Stimulated activated CD8-positive, alpha-beta memory T cell treated with anti-CD3 and anti-CD28 coated beads, Interleukin-4, amount 100 ng/mL, for 24 hours (primary cell): ENCODE measurements at places on chromosomes 12 and 14.

GRCh38 chr12:125069616-125070015 lies 4.4 kb downstream of the AACS start:
- no peak for DNase-seq

DNA sequence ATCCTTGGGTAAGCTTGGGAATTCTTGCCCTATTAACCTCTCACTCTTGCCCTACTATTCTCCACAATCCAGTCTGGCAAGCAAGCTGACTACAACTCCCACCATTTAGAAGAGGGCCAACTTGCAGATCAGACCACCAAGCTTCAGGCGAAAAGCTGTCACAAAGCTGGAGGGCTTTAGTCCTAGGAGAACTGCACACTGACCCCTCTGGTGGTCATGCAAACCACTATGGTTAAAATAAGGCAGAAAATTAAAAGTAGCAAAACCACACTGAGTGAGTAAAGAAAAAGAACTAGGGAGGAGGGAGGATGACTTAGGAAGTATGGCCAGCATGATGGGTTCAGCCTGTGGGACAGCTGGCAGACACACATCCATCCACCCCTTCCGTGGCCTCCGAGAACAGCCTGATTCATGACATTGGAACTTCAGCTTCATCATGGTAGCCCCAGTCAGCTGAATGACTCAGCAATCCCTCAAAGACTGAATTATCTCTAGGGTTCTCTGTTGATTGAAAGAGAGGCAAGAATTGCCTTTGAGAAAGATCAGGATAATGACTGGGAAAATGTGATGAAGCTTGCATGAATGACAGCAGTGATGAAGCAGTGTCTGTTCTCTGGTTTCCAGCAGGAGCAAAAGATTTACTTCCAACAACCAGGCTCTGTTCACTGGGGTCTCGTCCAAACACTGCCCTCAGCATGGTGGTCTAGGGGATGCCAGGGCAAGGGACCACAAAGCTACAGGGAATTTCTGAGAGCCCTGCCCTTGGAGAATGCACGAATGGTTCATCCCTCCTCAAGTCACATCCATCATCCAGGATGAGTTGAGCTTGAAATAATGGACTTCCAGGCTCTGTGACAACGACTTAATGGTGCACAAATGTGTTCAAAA lies 24.4 kb downstream of the PITPNM2 start:
- DNase-seq, result no peak

DNA sequence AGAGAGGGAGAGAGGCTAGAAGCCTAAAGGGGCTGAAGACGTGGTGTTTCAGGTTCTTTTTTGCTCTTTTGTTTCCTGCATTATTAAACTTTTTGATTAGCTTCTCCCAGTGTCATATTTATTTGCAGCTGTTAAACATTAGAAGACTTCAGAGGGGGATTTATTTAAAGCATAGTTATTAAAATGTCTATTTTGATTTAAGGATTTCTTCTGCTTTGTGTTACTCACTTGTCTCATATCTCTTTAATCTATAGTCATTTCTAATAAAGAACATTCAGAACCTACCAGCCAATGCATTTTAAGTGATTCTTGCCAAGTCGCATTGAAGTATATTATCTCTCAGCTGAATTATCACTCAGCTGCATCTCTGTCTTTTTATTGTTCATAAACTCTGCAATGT lies 152.0 kb upstream of the DYRK2 start:
- DNase-seq, result no peak

GRCh38 chr14:55929136-55929535 lies 189.1 kb upstream of the PELI2 start:
- DNase-seq, result no peak

DNA sequence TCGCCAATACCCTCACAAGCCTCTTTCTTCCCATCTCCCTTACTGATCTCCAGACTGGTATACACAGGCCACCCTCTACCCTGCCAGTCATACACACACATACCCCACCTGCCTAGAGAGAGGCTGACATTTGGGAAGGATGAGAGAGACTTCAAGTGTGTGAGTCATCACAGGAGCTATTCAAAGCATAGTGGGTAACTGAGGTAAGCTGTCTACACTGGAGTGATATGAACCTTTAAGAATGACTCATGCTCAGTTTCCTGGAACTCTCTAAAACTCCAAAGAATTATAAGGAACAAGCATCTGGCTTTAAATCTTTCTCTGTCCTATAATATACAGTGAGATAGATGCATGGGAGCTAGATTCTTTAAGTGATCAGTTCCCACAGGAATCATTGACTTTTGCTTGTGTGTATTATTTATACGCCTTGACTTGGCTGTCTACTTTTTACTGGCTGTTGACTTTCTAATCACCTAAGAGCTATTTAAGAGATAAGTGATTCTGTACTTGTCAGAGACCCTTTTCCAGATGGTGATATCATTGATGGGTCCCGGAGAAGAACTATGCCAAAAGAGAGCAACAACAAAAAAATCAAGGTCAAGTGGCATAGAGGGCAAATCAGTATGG lies 5.8 kb downstream of the IGF1 start:
- DNase-seq, result no peak

GRCh38 chr12:20822415-20822814 lies 11.9 kb downstream of the SLCO1B3 start:
- no peak for DNase-seq

DNA sequence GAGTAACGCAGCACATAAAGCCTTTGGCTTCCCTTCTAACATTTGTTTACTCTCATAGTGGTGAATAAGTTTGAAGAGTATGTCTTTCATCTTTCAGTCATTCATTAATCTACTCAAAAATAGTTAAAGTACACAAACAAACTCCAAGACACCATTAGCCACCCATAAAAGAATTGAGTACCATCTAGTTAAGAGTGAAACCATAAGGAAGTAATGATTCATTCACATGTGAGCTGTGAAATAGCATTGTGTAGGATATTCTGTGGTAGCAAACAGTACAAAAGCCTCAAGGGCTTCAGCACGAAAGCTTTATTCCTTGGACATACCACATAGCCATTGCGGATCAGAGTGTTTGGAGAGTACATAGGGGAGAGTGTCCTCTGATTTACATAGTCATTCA lies 13.9 kb downstream of the SYT1 start:
- no peak for DNase-seq

- DNase-seq, result no peak
Measured at GRCh38 chr14:54052696-54053385, 96.2 kb upstream of the BMP4 start.

- DNase-seq, result no peak
Measured at GRCh38 chr12:56591961-56592360, 38.2 kb downstream of the BAZ2A start.

DNA sequence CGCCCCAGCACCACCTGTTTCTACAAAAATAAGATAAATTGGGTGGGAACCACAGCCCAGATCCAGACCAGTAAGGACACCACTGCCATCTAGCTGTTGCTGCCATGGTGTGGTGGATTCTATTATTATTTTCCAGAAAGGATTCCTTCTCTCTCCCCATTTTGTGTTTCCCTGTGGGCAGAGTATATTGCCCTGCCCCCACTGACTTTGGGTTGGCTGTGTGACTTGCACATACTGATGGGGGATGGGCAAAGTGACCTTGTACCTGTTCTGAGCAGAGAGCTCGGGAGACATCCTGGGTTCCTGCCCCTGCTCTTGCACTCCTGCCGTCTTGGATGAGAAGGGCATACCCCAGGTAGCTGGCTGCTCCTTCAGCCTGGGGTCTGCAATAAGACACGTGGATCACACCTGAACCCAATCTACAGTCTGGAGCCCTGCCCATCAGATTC lies 24.3 kb downstream of the MOAP1 start:
- no peak for DNase-seq

GRCh38 chr12:49889361-49890095 lies 14.2 kb downstream of the FAIM2 start:
- DNase-seq, result no peak

DNA sequence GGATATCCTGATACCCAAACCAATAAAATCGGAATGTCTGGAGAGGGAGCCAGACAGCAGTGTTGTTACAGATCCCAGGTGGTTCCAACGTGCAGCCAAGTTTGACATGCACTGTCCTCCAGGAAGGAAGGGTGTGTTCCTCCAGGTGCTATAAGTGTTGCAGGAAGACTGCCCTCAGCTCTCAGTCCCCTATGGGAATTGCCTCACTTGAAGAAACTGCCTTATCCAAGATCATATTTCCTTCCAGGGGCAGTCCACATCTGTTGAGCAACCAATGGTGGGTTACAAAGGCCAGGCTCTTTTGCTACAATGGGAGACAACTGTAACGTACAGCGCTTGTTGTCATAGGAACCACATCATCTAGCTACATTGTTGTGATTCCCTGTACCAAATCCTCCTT lies 13.3 kb upstream of the FBXW8 start:
- DNase-seq, result no peak

GRCh38 chr12:116812238-116812637 lies 69.0 kb downstream of the HRK start:
- DNase-seq, result no peak
